ENCODE measurements at places on chromosomes 1 and 21.
A peak's percentile ranks its signal among the peaks of the same experiment; 100 is the strongest.

- no peak for DNase-seq
These were observed 46.3 kb downstream of the AIDA start for GRCh38 chr1:222665964-222666363.

GRCh38 chr1:186195377-186195931 lies 179.6 kb downstream of the TPR start:
- no peak for DNase-seq

- no peak for DNase-seq
These were observed 6.7 kb downstream of the CLCNKB start for GRCh38 chr1:16050328-16050727.

DNA sequence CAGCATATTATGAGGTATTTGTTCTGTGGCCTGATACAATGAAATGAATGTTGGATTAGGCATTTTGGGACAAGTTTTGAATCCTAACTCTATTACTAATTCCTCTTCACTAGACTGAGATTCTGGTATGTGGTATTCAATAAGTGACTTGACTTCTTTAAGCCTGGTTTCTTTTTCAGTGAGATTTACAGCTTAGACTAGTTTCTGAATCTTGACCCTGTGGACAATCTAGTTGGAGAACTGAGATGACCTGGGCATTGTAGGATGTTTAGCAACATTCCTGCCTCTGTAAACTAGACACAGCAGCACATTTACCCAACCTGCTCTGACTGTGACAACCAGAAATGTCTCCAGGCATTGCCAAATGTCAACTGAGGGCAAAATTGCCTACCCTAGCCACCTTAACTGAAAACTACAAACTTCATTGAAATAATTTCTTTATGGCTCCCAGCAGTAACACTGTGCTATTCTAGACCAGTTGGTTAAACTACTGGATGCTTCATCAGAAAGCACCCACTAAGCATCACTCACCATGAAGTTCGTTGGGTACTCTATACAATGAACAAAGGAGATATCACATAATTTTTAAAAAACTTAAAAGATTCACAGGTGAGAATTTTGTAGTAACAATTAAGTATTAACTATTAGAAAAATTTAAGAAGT lies 16.8 kb downstream of the PTPRC start:
- no peak for DNase-seq

DNA sequence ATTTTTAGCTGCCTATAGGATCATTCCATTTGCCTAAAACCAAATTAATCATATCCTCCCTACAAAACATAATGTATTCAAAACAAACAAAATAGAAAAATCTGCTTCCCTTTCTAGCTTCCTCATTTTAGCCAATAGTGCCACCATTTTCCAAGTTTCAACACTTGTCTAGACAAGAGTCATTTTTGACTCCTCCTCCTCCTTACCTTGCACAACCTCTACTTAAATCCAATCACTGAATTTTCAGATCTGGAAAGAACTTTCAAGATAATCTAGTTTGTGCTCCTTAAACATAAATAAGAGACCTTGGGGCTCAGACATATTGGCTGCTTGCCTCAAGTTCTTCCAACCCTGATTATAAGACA lies 7.4 kb downstream of the STX6 start:
- no peak for DNase-seq

GRCh38 chr1:155703216-155703615 lies 14.3 kb downstream of the DAP3 start:
- no peak for DNase-seq

DNA sequence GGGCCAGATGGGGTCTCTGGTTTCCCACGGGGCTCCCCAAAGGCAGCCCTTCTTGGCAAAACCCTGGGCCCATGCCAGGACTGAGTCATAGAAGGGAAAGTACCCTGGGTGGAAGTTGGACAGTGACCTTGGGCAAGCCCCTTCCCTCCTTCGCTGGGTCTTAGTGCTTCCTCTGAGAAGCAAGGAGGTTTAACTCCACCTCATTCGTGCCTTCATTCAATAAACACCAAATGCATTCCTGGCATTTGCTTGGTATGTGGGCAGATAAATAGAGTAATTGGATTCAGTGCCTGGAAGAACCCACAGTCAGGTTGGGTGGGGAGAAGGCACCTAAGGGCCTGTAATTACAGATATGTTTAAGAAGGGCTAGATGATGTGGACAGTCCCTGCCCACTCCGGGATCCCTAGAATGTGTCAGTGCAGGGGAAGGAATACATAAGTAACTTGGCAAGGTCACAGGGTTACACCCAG lies 36.3 kb upstream of the CITED4 start:
- no peak for DNase-seq

DNA sequence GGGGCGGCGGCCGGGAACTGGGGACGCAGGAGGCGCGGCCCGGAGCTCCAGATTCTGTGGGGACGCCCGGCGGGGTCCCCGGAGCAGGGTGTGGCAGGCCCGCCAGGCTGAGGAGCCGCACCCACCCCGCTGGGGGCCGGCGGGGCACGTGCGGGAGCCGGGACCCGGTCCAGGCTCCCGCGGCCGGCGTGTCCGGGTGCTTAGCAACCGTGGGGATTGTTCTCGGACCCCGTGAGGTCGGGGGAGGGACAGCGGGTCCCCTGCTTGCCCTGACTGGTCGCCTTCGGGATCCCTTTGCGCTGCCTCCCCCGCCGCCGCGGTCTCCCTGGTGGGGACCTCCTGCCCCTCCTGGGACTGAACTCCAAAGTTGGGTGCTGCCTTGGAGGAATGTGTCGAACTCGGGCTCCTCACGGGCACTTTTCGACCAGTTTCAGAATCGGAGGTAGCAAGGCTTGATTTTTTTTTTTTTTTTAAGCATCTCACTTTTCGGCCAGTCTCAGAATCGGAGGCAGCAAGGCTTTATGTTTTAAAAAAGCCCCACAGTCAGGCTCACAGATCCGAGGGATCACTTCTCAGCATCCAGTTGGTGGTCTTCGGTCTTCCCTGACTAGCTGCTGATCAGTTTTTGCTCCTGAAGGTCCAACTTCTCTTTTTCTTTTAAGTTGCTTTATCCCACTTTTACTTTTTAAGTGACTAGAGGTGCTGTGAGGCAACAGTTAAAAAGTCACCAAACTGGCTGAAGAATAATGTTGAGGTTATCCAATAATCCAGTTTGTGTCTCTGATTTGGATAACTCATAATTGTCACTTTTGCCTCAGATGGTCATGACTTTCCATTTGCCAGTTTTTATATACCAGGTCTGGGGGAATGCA lies 648 bp downstream of the FAM76A start:
- DNase-seq = peak; percentile 9

DNA sequence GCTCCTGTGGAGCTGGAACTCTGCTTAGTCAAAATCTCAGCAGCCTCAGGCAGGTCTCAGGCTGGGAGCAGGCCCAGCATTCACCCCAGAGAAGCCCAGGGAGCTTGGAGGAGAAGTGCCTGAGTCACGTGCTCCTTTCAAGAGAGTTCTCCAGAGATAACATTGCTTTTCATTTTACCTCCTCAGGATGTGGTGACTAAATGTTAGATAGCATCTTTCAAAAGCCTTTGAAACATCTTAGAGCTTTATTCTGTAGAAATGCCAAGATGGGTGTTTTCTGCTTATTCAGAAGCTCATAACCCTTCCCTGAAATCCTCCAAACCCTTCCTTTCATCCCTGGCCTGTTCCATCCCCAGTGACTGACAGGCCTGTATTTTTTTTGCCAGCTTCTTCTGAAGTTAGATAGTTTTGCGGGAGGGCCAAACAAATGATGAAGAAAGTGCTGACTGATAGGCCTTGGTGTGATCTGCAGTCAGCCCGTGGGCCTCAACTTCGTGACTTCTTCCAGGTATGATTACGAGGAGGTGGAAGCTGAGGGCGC lies 58.0 kb downstream of the PGM1 start:
- no peak for DNase-seq

- DNase-seq = no peak
These were observed 3.2 kb downstream of the B3GALNT2 start for GRCh38 chr1:235500971-235501540.

DNA sequence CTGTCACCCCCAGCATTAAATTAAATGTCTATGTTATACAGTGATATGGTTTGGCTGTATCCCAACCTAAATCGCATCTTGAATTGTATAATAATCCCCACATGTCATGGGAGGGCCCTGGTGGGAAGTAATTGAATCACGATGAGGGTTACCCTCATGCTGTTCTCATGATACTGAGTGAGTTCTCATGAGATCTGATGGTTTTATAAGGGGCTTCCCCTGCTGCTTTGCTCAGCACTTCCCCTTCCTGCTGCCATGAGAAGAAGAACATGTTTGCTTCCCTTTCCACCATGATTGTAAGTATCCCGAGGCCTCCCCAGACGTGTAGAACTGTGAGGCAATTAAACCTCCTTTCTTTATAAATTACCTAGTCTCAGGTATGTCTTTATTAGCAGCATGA lies 445.7 kb downstream of the MRPL39 start:
- DNase-seq = no peak

GRCh38 chr1:23370709-23371584 lies 1.3 kb upstream of the ZNF436 start:
- DNase-seq = no peak

DNA sequence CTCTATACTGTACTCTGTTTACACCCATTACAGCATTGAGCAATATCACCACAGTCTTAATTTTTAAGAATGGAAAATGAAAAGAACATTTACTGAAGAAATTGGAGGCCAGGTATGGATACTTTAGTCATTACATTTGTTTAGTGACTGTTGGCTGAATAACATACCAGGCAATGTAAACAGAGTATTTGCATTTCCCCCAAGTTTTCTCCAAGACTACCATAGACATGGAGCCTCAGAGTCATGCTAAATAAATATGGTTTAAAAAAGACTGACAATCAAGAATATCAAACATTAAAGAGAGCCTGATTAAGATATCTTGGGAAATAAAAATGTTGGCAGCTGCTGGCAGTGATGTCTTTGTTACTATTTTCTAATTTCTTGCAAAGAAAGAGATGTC lies 136.9 kb upstream of the ADAMTS5 start:
- DNase-seq = no peak

DNA sequence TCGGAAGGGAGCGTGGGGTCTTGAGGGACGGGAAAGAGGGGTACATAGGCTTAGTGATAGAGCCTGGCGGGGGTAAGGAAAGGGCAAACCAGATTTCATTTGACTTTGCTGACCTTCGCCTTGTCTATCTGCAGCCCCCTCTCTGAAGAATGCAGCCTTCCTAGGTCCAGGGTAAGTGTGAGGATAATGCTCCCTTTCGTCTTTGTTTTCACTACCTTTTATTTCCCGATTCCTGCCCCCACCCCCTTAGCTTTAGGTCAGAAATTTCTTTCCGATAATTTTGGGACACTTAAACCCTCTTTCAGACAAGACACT lies 396 bp downstream of the ATP5PB start:
- DNase-seq = no peak

DNA sequence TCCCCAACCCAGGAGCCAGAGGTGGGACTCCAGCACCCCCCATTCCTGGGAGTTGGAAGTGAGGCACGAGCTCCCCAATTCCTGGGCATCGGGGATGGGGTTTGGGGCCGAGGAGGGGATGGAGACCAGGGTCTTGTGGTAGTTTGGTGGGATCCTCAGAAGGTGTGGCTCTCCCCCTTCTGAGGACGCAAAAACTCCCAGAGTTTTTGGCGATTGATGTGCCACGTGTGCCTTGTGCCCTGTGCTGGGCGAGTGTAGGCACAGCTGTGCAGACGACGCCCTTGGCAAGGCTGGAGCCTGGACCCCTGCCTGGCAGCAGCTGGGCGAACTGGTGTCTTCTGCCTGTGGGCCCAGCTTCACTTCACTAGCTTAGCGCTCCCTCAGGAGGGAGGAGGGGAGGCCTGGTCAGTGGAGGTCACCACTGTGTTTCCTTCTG lies 2.6 kb downstream of the GUK1 start:
- DNase-seq = no peak

GRCh38 chr21:42092771-42093170 lies 21.7 kb downstream of the UMODL1 start:
- DNase-seq = no peak

GRCh38 chr21:41747943-41748738 lies 18.7 kb downstream of the RIPK4 start:
- DNase-seq = no peak

DNA sequence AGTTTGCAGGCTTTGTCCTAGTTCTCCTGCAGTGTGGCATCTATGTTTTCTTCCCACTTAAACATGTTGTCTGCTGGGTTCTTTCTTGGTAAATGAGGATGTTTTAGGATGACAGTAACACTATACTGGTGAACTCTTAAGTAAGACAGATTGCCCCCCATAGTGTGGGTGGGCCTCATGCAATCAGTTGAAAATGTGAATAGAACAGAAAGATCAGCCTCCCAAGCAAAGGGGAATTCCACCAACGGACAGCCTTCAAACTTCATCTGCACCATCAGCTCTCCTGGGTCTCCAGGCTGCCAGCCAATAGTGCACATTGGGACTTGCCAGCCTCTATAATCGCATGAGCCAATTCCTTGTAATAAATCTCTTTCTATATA lies 10.7 kb upstream of the TARBP1 start:
- no peak for DNase-seq

All from activated CD4-positive, CD25-positive, alpha-beta regulatory T cell (primary cell).